Activated CD4-positive, alpha-beta T cell treated with anti-CD3 and anti-CD28 coated beads, Interleukin-2, amount 10 ng/mL, durations not matched to agents 24 days and 14 days (primary cell): ENCODE measurements at places on chromosomes 3 and 15. TPM values are rescaled to one million over a fixed set of nuclear protein-coding genes. Genes with fewer than 3 reads are reported as not detected.
A peak's percentile ranks its signal among the peaks of the same experiment; 100 is the strongest.

DNA sequence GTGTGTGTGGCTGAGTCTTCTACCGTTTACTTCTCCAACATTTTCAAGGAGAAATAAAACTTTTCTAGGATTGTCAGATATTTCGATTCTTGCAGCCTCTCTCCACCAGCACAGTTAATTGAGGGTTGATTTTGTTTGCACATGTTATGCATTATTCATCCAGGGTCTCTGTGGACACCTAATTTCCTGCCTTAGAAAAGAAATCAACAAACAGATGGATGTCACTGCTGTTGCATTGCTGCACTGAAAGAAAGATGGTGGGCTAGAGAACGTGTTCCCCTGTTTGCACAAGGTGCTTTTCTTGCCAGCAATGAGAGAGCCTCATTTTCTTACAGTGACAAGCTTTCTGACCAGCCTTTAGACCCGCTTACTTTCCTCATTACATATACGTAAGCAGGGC lies 150.0 kb downstream of the CLSTN2 start:
- H3K4me1 ChIP-seq, result no peaks in the 10 kb centered on the region
- DNase-seq, result no peak
- H3K27ac ChIP-seq, result no peak overlapping the region
- H3K27me3 ChIP-seq, result no peaks in the 10 kb centered on the region
- no peaks in the 10 kb centered on the region for H3K36me3 ChIP-seq

The GP9 gene
- not detected in 2 replicates for total RNA-seq

The TLR9 gene
- total RNA-seq, result 0.17 and 0.42 TPM in 2 replicates

The AHSG gene
- total RNA-seq, result not detected in 2 replicates

DNA sequence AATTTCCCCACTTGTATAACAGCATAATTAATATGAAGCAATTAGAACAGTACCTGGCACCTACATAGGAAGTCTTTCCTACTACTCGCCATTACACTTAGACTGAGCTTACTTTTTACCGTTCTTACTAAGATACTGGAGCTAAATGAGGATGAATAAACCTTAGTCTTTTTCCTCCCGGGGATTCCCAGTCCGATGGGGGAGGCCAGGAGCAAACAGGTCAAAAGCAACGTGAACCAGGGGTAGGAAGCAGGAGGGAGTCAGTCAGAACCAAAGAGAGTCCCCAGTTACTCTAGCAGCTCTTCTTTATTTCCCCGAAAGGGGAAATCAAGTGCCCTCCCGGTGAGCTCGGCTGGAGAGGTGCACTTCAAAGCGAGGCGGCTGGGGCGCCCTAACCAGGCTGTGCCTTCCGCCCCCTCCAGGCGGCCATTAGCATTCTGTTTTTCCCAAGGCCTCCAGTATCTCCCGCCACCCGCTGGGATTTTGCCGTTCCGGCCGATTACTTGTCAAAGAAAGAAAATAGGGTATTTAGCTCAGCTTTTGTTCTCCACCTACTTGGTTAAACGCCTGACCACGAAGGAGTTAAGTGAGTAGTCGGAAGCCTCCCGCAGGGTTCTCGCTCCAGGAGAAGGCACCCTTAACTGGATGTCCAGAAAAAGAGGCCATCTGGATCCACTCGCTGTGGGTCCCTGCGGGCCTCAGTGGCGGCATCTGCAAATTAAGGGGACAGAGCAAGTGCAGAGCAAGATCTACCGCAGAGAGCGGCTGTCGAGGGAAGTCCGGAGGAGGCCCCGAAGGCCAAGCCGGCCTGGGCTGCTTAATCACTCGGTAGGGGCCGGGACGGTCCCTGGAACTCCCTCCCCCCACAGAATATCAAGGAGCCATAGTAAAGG lies 6.3 kb upstream of the EOMES start:
- H3K27me3 ChIP-seq, result peaks cover 85% of the 10 kb centered on the region
- H3K36me3 ChIP-seq, result peaks cover 2% of the 10 kb centered on the region
- H3K4me3 ChIP-seq, result peak overlapping the region; percentile 52
- peak overlapping the region; percentile 51 for H3K27ac ChIP-seq
- peak; percentile 69 for DNase-seq

DNA sequence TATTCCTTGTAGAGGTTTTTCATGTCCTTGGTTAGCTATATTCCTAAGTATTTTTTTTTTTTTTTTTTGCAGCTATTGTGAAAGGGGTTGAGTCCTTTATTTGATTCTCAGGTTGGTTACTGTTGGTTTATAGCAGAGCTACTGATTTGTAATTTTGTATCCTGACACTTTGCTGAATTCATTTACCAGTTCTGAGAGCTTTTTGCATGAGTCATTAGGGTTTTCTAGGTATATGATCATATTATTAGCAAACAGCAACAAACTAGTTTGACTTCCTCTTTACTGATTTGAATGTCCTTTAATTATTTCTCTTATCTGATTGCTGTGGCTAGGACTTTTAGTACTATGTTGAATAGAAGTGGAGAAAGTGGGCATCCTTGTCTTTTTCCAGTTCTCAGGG lies 737.4 kb downstream of the ZNF385D start:
- H3K4me3 ChIP-seq, result no peak overlapping the region
- H3K4me1 ChIP-seq, result no peaks in the 10 kb centered on the region
- no peak for DNase-seq
- H3K27ac ChIP-seq, result no peak overlapping the region
- no peaks in the 10 kb centered on the region for H3K36me3 ChIP-seq

DNA sequence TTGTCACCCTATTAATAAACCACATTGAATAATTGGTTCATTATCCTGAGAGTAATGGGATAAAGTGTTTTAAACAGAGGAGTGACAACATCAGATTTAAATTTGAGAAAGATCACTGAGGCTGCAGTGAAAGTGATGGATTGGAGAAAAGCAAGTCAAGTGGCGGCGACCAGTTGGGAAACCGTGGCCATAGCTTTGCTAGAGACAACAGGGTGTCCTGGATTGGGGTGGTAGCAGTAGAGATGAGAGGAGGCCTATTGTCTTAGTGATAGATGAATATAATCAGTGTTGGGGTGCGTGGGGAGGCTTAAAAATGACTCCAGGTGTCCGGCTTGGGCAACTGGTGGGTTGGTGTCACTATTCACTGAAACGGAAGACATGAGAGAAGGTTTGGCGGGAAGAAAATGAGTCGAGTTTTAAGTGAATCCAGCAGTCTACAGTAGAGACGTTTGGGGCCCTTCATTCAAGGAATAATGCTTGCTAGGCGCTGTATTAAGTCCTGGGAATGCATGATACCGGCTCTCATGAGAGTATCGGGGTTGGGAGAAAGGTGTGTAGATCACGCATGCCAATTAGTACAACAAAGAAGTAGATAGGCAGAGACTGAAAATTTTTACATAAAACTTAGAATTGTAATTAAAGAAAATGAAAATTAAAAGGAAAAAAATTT lies 819 bp downstream of the NEK4 start:
- peak overlapping the region; percentile 74 for H3K27ac ChIP-seq
- H3K4me3 ChIP-seq, result peak overlapping the region; percentile 88
- peaks cover 16% of the 10 kb centered on the region for H3K36me3 ChIP-seq
- H3K27me3 ChIP-seq, result no peaks in the 10 kb centered on the region
- peaks cover 19% of the 10 kb centered on the region for H3K4me1 ChIP-seq

The CYP11A1 gene
- not detected in 2 replicates for total RNA-seq

GRCh38 chr15:78927077-78927790 lies 17.6 kb downstream of the CTSH start:
- H3K27ac ChIP-seq, result no peak overlapping the region
- no peak overlapping the region for H3K4me3 ChIP-seq
- H3K36me3 ChIP-seq, result peaks cover 32% of the 10 kb centered on the region

GRCh38 chr3:182755712-182756111 lies 37.6 kb upstream of the ATP11B start:
- H3K36me3 ChIP-seq, result no peaks in the 10 kb centered on the region
- H3K4me1 ChIP-seq, result no peaks in the 10 kb centered on the region
- H3K4me3 ChIP-seq, result no peak overlapping the region
- H3K27me3 ChIP-seq, result peaks cover 28% of the 10 kb centered on the region
- no peak overlapping the region for H3K27ac ChIP-seq

DNA sequence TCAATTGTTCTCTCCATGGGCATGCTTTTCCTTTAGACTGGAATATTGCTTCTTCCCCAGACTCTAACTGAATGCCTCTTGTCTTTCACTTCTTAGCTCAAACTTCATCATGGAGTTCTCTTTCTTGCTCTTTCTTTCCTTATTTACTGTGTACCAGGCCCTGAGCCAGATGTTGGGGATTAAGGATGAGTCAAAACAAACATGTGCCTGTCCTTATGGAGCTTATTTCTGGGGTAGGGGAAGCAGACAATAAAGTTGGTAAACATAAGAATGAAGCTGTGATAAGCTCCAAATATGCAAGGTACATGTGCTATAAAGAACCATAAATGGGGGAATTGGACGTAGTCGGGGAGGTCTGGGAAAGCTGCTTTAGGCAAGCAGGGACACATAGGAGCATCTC lies 145.8 kb downstream of the ALDH1A2 start:
- no peak overlapping the region for H3K4me3 ChIP-seq
- DNase-seq, result no peak
- no peaks in the 10 kb centered on the region for H3K36me3 ChIP-seq
- peaks cover 7% of the 10 kb centered on the region for H3K27me3 ChIP-seq
- H3K27ac ChIP-seq, result no peak overlapping the region

The TATDN2 gene
- total RNA-seq, result 70.9 and 74.4 TPM in 2 replicates

DNA sequence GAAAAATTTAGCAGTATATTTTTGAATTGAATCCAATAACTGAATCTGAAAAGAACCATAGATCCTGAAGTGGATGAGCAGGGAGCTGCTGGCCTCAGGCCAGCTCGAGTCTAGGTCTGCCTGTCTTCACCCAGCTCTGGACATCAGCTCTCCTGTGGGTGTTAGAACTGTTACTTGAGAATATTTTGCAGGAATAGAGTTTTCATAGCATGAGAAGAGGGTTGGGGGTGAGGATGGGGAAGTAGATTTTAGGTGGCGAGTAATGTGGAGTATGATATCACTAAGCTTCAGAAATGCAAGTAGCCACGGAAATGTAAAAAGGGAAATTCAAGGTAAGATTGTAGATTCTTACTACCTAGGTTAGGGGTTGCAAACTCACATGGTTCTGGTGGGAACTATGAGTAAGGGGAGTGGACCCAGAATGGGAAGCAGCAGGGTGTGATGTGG lies 6.2 kb downstream of the RAB8B start:
- DNase-seq, result no peak
- peak overlapping the region; percentile 72 for H3K4me3 ChIP-seq
- peak overlapping the region; percentile 74 for H3K27ac ChIP-seq
- peaks cover 65% of the 10 kb centered on the region for H3K36me3 ChIP-seq

- no peak overlapping the region for H3K4me3 ChIP-seq
- no peaks in the 10 kb centered on the region for H3K36me3 ChIP-seq
- no peak for DNase-seq
- no peaks in the 10 kb centered on the region for H3K27me3 ChIP-seq
Measured at GRCh38 chr3:13513051-13513912, 33.2 kb downstream of the HDAC11 start.

The MAPK6 gene
- 60.9 and 63.9 TPM in 2 replicates for total RNA-seq

- peak; percentile 73 for DNase-seq
- no peaks in the 10 kb centered on the region for H3K4me1 ChIP-seq
- peaks cover 33% of the 10 kb centered on the region for H3K27me3 ChIP-seq
Measured at GRCh38 chr3:150227839-150228238, 180.3 kb upstream of the TSC22D2 start.

- H3K27me3 ChIP-seq, result peaks cover 5% of the 10 kb centered on the region
- no peak overlapping the region for H3K27ac ChIP-seq
- H3K4me3 ChIP-seq, result no peak overlapping the region
- H3K36me3 ChIP-seq, result no peaks in the 10 kb centered on the region
Measured at GRCh38 chr3:158631981-158632380, 12.3 kb upstream of the GFM1 start.

The KBTBD12 gene
- total RNA-seq, result not detected in 2 replicates

The TIGIT gene
- 2.5 and 4.7 TPM in 2 replicates for total RNA-seq

DNA sequence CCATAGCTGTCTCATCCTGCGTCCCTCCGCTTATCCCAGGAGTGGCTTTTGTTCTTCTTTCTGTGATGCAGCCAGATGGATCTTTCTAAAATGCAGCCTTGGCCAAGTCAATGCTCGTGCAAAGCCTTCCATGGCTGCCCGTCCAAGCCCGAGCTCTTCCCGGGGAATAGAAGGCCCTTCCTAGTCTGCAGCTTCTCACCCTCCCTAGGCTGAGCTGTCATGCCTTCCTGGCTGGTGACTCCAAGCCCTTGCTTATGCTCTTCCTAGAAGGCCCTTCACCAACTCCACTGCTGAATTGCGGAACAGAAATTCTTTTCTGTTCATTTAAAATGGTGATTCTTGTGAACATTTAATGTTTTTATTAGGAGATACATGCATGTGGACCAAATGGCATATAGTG lies 95.9 kb downstream of the SMAD6 start:
- peaks cover 8% of the 10 kb centered on the region for H3K27me3 ChIP-seq
- H3K4me1 ChIP-seq, result no peaks in the 10 kb centered on the region
- H3K4me3 ChIP-seq, result no peak overlapping the region
- no peak overlapping the region for H3K27ac ChIP-seq
- H3K36me3 ChIP-seq, result no peaks in the 10 kb centered on the region

DNA sequence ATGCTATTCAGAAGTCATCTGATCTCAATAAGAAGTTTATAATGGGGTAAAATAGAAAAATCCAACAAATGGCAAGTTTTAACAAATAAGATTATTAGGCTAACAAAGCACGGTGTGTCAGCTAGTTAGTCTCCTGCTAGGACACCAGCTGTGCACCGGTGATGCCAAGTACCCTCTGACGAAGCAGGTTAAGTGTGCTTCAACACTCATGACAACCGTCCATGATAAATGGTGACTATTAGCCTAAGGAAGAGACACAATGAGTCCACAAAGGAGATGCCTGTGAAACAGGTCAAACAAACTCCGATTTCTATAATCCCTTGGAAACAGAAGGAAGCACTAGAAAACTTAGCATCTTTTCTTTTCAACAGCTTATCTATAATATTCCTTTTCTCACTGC lies 36.5 kb downstream of the ATP13A3 start:
- no peak overlapping the region for H3K4me3 ChIP-seq
- DNase-seq, result no peak
- H3K4me1 ChIP-seq, result no peaks in the 10 kb centered on the region
- H3K27me3 ChIP-seq, result no peaks in the 10 kb centered on the region

The UQCRC1 gene
- total RNA-seq, result 224 and 235 TPM in 2 replicates

The HPS3 gene
- 15.3 and 17.4 TPM in 2 replicates for total RNA-seq

DNA sequence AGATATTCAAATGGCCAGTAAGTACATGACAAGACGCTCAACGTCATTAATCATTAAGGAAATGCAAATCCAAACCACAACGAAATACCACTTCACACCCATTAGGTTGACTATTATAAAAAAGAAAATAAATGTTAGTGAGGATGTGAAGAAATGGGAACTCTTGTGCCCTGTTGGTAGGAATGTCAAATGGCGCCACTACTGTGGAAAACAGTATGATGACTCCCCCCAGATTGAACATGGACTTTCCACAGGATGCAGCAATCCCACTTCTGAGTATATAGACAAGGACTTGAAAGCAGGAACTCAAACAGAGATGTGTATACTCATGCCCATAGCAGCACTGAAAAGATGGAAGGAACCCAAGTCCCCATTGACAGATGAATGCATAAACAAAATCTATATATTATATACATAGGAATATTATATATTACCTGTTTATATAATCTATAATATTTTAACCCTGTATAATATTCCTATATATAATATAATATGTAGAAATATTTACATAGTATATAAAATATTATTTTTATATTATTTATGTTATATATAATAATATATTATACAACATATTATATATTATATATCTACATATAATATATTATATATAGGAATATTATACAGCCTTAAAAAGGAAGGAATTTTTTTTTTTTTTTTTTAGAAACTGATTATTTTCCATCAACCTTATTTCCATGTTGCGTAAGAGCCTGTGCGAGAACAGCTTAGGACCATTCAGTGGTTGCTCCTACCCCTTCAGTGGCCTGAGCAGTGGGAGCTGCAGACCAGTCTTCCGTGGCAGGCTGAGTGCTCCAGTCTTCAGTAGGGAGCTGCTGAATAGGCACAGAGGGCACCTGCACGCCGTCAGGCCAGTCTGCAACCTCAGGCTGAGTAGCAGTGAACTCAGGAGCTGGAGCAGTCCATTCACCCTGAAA lies 17.6 kb upstream of the PIGZ start:
- H3K4me1 ChIP-seq, result no peaks in the 10 kb centered on the region
- no peaks in the 10 kb centered on the region for H3K36me3 ChIP-seq
- H3K27ac ChIP-seq, result no peak overlapping the region
- DNase-seq, result no peak
- H3K4me3 ChIP-seq, result no peak overlapping the region
